NB4 (cell line): ENCODE measurements at places on chromosomes 7 and 10.

GRCh38 chr7:9776900-9777299 lies 1196.8 kb upstream of the PHF14 start:
- peak; percentile 9 for DNase-seq

- DNase-seq, result no peak
Observed at GRCh38 chr7:137636376-137636775, 210.4 kb downstream of the DGKI start.

- DNase-seq, result no peak
Observed at GRCh38 chr10:83764666-83765065, 374.6 kb upstream of the GHITM start.

DNA sequence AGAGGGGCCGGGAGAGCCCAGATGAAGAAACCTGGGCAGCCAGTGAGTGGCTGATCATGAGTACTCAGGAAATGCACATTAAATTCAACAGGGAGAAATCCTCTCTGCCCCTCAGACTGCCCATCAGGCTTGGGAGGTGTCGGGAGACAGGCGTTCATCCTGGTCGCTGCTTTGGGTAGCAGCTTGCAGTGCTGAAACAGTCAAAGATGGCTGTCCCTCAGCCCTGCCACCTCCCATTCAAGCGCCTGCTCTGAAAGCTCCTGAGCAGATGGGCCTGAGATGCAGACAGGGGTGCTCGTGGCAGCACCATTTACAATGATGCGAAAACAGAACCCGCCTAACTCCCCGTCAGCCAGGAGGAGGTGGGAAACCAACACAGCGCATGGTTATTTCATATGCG lies 3.6 kb upstream of the JAKMIP3 start:
- no peak for DNase-seq

DNA sequence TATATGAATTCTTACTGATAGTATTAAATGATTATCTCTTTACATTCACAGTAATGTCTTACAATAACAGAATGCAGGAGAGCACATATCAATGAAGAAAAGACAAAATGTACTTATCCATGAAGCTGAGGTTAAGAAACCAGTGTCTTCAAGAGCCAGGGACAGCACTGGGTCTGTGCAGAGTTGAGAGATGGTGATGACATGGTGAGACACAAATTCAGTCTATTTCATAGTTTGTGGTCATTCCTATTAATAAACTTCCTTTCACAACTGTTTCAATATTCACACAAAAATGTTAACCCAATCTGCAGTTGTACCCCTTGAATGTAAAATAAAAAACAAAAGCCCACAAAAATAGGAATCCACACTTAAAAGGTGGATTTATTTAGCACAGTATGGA lies 5.3 kb upstream of the MAGI2 start:
- no peak for DNase-seq

- no peak for DNase-seq
Observed at GRCh38 chr7:154375956-154376355, 323.8 kb downstream of the DPP6 start.

DNA sequence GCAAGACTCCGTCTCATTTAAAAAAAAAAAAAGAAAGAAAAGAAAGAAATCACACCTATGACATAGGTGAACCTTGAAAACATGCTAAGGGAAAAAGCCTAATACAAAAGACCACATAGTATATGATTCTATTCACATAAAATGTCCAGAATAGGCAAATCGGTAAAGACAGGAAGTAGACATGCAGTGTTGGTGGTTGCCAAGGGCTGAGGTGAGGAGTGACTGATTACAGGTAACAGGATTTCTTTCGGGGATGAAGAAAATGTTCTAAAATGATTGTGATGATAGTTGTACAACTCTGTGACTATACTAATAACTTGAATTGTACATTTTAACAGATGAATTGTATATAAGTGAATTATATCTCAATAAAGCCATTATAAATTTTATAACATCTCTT lies 3.3 kb downstream of the XPNPEP1 start:
- DNase-seq, result no peak

GRCh38 chr7:114085592-114086501 lies 167.0 kb upstream of the PPP1R3A start:
- peak; percentile 25 for DNase-seq

GRCh38 chr7:135733603-135734342 lies 5.8 kb upstream of the SLC13A4 start:
- no peak for DNase-seq

- DNase-seq, result no peak
Observed at GRCh38 chr7:15891151-15891881, 204.8 kb upstream of the MEOX2 start.

DNA sequence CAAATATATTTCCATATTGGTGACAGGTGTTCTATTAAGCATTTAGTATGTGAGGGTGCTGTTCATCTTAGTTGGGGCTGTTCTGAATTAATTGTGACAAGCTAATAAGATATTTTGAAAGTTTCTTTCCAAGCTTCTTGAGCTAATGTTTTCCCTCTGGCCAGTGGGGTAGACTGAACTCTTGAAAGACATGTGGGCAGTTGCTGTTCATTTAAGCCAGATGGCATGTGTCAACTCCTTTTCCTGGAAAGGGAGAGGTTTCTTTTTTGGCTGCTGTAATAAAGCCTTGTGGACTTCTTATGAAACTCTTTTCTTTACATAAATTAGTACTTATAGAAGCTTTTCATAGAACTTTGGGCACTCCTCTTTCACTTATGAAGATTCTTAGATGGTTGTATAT lies 21.7 kb downstream of the RAB18 start:
- DNase-seq, result peak; percentile 5

- no peak for DNase-seq
Observed at GRCh38 chr7:98396768-98397167, 4.1 kb downstream of the BAIAP2L1 start.

DNA sequence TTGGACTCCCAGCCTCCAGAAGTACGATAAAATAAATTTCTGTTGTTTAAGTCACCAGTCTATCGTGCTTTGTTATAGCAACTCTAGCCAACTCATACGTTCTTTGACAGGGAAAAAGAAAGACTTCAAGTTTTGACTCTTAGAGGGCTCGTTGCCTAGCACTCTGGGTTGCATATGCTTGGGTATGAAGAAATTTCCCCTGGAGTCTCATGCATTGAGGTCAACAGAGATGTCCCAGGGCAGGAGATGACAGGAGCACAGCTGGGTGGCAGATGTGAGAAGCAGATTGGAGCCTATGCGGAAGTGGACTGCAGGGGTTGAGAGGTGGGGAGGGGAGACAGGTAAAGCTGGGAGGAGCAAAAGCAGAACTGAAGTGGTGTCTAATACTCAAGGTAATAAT lies 63.3 kb upstream of the JAZF1 start:
- DNase-seq, result no peak

- no peak for DNase-seq
Observed at GRCh38 chr7:83691095-83691494, 42.2 kb upstream of the SEMA3E start.

DNA sequence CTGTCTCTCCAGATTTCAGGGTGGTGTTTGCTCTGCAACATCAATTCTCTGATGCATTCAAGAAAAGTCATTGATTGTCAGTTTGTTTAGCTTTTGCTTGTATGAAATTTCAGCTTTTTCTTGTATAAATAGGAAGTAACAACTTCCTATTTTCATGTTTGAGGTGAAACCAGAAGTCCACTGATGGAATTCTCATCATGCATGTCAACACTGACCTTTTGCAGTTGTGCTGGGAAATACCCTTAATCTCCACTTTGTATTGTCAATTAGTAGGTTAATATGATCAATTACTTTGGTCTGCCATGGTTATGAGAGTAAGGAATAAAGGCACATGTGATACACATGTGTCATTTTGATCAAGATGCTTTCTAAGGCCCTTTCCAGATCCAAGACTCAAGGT lies 208.8 kb upstream of the HPS1 start:
- no peak for DNase-seq

- DNase-seq, result no peak
Observed at GRCh38 chr10:132423966-132424861, 27.2 kb downstream of the PWWP2B start.

GRCh38 chr7:116785843-116786242 lies 76.5 kb upstream of the CAPZA2 start:
- DNase-seq, result no peak

DNA sequence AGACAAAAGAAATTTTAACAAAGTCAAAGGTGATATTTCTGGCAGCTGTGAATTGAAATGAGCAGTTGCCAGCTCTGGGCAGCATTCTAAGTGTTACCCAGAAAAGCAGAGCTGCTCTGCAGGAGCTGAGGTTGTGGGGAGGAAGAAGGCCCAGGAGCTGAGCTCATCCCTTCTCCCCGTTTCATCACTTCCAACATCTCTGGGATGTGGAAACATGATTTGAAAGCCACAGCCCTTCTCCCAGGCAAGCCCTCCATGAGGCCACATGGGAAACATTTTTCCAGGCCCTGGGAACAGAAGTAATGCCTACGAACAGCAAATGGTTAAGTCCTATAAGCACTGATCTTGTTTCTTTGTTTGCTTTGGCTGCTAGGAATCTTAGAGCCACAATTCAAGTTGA lies 10.9 kb upstream of the DMBT1 start:
- no peak for DNase-seq

GRCh38 chr7:13841284-13841683 lies 148.2 kb downstream of the ETV1 start:
- no peak for DNase-seq

- DNase-seq, result no peak
Observed at GRCh38 chr10:105195831-105196230, 554.7 kb downstream of the SORCS3 start.

GRCh38 chr10:127442220-127442525 lies 106.9 kb upstream of the NPS start:
- no peak for DNase-seq

- no peak for DNase-seq
Observed at GRCh38 chr10:17671307-17671706, 27.4 kb downstream of the STAM start.

DNA sequence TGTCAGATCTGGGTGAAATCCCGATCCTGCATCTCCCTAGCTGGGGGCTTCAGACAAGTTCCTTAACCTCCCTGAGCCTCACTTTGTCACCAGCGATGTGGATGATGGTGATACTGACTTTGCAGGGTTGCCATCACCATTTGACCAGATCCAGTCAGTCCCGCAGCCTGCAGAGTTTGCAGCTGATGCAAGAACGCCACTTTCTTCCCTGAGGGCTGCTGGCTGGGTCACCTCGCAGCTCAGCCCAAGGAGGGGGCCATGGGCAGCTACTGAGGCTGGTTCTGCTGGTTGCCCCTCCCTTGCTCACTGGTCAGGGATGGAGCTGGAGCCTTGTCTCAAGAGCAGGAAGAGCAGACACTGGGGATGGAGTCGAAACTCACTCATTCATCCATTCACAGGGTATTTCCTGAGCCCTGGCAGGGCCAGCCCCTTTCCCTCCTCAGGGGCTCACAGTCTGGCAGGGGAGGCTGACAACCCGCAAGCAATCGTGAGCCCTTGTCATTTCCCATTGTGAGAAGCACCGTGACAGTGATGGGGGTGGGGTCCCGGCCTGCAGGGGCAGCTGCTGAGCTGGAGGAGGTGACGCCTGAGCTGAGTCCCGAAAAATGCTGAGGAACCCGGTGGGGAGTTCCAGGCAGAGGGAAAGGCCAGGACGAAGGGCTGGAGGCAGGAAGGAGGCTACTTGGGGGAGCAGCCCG lies 111.1 kb upstream of the TCF7L2 start:
- DNase-seq, result no peak

DNA sequence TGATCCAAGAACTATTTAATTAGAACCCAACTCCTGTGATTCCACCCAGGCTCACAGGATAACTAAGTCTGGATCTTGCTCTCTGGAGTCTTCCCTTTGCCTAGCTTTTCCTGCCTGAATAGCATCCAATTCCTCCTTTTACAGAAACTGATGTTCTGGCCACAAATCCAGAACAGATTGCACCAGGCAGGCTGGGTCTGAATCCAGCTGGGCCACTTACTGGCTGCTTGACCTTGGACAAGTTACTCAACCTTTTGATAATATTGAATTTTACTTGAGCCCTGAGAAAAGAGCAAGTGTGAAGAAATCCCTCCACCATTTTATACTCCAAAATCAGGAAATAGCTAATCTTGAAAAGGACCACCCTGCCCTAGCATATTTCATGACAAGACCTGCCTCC lies 55.5 kb upstream of the SLC35G1 start:
- DNase-seq, result no peak

DNA sequence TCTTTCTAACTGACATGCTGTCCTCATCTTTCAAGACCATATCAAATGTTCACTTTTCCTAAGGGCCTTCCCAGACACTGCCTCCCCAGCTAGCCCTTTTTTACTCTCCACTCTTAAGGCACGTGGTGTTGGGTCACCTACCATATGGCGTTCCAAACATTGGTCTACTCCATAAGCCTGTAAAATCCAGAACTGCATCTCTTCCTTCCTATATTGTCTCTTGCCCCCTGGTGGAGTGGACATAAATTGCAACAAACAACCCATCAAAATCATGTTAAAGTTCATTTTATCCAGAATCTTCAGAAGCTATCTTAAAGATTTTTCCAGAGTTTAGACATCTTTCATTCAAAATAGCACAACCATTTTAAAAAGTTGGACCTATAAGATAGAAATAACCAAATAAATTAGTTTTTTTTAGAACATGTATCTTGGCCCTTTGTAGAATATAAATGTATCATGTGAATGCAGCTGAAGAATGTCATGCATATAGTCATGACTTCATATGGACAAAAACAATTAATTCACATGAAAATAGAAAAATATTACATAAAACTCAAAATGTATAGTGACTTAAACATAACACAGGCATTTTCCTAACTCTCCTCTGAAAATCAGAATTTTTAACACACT lies 180.6 kb upstream of the CHRM2 start:
- DNase-seq, result peak; percentile 52

DNA sequence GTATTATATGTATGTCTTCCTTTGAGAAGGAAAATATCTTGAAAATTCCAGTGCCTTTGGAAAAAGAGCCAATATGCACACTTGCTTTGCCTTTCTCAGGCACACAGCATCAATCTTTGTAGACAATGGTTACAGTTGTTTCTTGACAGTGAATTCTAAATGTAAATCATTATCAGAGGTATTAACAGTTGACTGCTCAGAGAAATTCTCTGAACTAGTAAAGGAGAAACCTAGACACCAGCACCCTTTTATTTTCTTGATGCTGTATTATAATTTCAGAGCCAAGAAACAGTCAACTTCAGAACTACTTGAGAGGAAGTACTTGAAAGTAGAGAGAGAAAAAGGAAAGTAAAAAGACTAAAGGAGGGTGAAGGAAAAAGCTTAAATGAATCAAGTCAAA lies 185.8 kb upstream of the SMIM30 start:
- no peak for DNase-seq

DNA sequence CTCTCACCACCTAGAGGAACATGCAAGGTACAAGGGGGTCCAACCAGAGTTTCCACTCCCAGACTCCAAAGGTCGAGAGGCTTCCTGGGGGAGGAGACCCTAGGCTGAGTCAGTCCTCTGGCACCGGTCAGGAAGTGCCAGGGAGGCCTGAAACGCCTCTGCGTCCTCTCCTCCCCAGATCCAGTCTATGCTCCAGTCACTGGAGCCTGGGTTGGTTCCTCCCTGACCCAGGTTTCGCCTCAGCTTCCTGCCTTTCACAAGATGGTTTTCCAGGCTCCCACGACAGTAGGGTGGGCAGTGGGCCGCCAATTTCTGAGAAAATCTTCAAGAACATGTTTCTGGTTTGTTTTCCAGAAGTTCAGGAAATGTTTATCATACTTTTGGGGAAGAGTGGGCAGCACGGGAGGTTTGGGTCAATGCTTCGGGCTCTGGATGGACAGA lies 30.0 kb downstream of the DUSP5 start:
- no peak for DNase-seq

GRCh38 chr10:74156919-74157289 lies 5.9 kb downstream of the ADK start:
- DNase-seq, result peak; percentile 46

- peak; percentile 61 for DNase-seq
Observed at GRCh38 chr7:33108554-33109004, 625 bp downstream of the RP9 start.

GRCh38 chr10:87640043-87640442 lies 19.6 kb upstream of the PAPSS2 start:
- DNase-seq, result no peak
